Non-pigmented ciliary epithelial cell (primary cell): ENCODE measurements at places on chromosomes 3 and 15.

DNA sequence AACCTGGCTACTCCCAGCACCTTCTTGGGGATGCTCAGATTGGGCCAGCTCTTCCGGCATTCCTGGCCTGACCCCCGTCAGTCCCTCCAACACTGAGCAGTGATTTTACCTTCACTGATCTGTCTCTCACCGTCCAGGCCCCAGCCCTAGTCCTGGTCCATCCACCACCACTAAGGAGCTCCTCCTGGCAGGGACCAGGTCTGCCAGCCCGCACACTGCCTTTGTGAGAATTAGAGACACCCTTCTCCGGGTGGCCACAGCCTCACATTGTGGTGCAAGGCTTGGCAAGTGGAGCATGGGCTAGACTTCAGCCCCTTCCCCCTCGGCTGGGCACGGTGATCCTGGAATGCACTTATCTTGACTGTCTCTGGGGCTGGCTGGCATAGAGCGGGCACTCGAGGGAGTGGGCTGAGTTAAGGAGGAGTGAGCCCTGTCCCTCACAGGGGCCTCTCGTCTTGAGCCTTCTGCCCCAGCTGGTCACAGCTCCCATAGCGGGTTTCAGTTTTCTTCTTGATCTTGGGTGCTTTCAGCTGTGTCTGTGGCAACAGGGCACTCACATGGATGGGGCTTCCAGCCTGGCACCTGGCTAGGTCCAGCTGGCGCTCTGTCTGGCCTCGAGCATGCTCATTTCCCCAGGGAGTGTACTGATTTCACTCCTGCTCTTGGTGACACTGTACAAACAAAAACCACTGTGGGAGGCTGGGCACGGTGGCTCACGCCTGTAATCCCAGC lies 53.9 kb downstream of the LINGO1 start:
- no peak for DNase-seq

- DNase-seq, result no peak
These were observed at the start of gene DUSP7 for GRCh38 chr3:52056521-52056967. TSS of gene DUSP7 (minus strand) at chr3:52056571. CDS start at chr3:52056366, 205 bp downstream.

DNA sequence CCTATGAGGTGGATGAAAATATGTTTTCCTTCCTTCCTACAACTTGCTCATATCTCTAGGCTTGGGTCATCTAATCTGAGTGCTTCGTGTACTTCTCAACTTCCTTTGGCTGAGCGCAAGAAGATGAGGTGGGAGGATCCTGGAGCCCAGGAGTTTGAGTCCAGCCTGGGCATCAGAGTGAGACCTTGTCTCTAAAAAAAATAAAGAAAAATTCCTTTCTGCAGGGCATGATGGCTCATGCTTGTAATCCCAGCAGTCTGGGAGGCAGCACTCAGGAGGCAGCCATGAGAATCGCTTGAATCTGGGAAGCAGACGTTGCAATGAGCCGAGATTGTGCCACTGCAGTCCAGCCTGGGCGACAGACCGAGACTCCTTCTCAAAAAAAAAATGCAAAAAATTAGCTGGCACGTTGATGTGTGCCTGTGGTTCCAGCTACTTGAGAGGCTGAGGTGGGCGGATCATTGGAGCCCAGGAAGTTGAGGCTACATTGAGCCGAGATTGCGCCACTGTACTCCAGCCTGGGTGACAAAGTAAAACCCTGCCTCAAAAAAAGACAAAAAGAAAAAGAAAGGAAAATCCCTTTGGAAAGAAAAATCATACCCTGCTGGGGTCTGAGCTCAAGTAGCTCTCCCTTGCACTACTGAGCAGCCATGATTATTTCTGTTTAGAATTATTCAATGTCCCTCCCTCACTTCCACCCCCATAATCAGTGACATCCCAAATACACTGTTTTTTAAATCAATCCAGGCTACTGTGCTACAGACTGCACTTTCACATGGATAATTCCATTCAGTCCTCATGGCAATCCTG lies 28.0 kb upstream of the RAB11A start:
- no peak for DNase-seq

DNA sequence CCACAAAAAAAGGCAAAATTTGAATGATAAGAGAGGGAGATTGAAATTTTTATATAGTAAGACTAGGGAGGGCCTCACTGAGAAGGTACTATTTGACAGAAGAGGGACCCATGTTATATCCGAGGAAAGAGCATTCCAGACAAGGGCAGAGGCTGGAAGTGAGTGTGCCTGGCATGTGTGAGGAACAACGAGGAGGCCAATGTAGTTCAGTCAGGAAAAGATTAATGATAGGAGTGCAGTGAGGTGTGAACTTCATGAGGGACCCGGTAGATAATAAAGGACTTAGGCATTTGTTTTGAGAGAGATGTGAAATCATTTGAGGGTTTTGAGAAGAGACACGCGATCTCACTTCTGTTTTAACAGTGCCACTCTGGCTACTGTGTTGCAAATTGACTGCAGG lies 36.3 kb downstream of the ASTE1 start:
- DNase-seq, result no peak

DNA sequence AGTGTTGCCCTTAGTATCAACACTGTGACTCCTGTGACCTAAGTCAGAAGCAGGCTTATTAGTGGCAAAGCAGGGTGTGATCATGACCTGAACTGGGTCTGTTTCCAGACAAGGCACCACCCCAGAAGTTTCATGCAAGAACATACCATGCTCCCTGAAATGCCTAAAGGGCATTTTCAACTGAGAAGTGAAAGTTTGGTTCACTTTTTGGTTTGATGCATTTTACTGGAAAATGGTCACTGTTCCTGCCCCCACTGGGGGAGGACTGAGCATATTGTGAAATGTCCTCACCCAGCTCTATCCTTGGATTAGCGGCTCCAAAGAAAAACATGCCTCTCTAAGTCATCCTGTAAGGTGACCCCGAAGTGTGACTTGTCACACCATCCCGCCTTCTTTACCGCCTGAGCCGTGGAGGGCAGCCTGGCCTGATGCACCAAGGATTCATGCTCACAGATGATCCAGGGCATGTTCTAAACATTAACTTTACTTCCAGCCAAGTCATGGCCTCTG lies 3.1 kb upstream of the FAM240A start:
- DNase-seq, result no peak

DNA sequence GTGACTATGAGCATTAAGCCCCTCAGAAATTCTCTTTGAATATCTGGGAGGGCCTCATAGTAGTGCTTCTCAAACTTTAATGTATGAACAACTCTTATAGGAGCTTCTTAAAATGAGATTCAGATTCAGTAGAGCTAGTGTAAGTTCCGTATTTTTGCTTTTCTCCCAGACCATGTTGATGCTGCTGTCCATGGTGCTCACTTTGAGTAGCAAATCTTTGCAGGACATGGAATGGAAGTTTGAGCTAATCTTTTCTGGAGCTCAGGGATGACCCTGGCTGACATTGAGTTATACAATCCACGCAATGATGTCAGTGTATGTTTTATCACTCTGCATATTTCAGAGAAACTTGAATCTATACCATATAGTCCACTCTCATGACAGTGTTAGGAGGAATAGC lies 134.2 kb downstream of the OTOL1 start:
- no peak for DNase-seq

DNA sequence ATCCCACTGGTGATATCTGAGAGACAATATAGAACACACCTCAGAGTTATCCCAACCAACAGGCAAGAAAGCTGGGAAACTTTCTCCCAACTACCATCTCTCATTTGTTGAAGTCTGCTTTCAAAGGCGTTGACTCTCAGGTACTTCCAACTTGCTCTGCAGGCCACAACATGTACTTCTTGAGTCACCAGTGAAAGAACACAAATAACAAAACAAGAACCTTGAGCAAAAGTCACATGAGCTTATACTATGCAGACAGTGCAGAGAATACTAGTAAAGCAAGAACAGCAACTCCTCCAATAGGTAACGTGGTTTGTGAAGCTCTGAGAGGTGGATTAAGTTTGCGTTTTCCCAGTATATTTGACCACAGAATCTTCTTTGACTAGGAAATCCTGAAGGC lies 20.6 kb downstream of the SNTN start:
- DNase-seq, result no peak

- DNase-seq, result no peak
These were observed 20.6 kb downstream of the GPR15 start for GRCh38 chr3:98552232-98553020.

- no peak for DNase-seq
These were observed 11.4 kb downstream of the NEK10 start for GRCh38 chr3:27357665-27358258.

DNA sequence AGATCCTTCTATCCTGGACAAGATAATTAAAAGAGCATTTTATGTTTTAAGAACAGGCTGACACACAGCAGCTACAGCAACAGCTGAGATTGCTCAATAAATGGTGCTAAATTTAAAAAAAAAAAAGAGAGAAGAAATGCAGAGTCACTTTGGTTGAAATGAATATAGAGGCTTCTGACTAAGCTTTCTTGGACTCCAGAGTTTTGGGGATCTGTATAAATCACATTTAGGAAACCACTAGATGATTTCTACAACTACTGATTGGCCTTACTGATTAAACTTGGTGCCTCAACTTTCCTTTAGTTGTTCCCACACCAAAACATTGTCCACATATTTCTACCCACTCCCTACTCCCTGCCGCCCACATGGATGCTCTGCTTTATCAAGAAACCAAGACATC lies 132.9 kb upstream of the ZBTB20 start:
- no peak for DNase-seq

- peak; percentile 97 for DNase-seq
These were observed 46.1 kb downstream of the BTD start for GRCh38 chr3:15647611-15648167.

GRCh38 chr3:108071368-108071767 lies 19.5 kb downstream of the CD47 start:
- DNase-seq, result no peak

DNA sequence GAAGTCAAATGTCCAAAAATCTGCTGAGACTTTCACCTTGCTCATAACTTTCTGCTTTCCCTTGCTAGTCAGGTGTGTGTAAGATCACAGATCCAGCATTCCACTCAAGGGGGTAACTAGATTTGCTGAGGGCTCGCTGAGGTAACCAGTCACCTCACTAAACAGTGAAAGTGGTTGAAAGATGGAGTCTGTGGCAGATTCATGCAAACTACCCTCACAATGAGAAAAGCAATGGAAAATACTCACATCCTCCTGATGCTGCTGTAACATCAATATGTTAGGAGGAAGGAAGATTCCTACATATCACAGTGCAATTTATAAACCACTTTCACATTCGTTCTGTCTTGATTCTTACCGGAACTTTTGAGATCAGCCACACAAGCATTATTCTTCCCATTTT lies 174.3 kb upstream of the BCL6 start:
- DNase-seq, result no peak

DNA sequence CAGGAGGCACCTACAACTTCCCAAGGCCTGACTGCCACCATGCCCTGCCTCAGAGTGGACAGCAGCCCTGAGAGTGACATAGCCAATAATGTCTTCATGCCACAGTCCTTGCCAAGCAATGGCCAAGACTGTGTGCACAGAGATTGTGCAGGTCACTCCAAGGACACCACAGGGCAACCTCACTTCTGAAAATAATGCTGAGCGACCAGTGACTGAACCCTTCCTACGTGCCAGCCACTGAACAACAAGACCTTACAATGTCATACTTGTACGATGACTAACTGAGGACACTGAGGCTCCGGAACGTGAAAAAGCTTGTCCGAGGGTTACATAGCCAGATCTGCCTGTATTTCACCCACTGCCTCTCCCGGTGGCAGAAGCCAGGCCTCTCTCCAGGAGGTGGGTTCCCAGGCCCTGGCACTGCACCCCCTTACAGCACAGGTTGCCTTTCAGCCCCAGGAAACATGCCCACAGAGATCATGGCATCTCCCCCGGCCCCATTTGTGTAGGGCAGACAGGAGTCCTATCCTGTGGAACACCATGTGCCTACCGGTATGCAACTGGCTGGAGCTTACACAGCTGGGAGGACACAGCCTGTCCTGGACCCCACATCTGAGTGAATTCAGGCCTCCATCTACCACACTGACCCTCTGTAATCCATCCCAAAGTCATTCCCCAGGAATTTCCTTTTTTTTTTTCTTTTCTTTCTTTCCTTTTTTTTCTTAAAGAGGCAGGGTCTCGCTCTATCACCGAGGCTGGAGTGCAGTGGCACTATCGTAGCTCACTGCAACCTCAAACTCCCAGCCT lies 72.3 kb downstream of the SLC12A8 start:
- DNase-seq, result no peak

GRCh38 chr15:78177447-78177873 lies 28.3 kb downstream of the IDH3A start:
- no peak for DNase-seq

DNA sequence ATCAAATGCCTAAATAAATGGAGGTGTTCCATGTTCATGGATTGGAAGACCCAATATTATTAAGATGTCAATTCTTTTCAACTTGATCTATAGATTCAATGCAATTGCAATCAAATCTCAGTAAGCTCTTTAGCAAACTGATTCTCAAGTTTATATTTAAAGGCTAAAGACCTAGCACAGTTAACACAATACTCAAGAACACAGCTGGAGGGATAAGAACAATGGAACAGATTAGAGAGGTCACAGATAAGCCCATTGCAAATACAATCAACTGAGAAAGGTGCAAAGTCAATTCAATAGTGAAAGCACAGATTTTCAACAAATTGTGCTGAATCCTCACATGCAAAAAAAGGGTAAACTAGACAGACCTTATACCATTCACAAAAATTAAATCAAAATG lies 198.9 kb downstream of the P3H2 start:
- DNase-seq, result no peak

DNA sequence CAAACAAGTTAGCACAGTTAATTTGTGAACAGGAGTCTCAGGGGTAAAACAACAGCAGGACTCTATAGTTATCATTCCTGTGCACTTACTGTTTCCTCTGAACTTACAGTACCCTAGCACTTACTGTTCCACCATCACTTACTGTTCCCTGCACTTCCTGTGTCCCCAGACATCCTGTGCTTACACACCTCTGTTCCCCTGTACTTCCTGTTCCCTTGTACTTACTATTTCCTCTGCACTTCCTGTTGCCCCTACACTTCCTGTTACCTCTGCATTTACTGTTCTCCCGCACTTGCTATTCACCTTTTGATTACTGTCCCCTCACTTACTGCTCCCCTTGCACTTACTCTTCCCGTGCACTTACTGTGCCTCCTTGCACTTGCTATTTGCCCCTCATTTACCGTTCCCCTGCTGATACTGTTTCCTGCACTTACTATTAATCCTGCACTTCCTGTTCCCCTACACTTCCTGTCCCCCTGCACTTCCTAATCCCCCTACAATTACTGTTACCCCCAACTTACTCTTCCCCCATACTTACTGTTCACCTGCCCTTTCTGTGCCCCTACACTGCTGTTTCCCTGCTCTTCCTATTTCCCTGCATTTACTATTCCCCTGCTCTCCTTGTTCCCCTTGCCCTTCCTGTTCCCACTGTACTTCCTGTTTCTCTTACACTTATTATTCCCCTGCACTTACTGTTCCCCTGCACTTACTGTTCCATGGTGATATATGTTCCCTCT lies 30.3 kb downstream of the TPRA1 start:
- DNase-seq, result no peak

GRCh38 chr3:16614033-16615031 lies 9.1 kb upstream of the DAZL start:
- DNase-seq, result no peak

GRCh38 chr3:141887051-141887450 lies 10.6 kb downstream of the ATP1B3 start:
- no peak for DNase-seq

DNA sequence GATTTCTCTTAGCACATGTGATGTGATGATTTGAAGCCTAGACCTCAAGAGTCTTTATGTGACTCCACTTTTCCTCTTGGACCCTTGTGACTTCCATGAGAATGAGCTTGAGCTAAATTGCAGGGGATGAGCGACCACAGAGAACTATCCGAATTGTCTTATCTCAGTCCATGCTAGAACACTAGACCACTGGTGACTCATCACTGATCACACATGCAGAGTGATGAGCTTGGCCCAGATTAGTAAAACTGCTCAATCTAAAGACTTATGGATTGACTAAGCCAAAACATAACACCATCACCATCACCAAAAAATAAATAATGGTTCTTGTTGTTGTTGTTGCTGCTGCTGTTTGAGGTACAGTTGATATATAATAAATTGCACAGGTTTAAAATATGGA lies 114.1 kb upstream of the CFAP20DC start:
- DNase-seq, result no peak
